Large intestine (tissue), 12 donors: ENCODE measurements at places on chromosomes 3 and 15. TPM values are rescaled to one million over a fixed set of nuclear protein-coding genes. Genes with fewer than 3 reads are reported as not detected.
A peak's percentile ranks its signal among the peaks of the same experiment; 100 is the strongest.

DNA sequence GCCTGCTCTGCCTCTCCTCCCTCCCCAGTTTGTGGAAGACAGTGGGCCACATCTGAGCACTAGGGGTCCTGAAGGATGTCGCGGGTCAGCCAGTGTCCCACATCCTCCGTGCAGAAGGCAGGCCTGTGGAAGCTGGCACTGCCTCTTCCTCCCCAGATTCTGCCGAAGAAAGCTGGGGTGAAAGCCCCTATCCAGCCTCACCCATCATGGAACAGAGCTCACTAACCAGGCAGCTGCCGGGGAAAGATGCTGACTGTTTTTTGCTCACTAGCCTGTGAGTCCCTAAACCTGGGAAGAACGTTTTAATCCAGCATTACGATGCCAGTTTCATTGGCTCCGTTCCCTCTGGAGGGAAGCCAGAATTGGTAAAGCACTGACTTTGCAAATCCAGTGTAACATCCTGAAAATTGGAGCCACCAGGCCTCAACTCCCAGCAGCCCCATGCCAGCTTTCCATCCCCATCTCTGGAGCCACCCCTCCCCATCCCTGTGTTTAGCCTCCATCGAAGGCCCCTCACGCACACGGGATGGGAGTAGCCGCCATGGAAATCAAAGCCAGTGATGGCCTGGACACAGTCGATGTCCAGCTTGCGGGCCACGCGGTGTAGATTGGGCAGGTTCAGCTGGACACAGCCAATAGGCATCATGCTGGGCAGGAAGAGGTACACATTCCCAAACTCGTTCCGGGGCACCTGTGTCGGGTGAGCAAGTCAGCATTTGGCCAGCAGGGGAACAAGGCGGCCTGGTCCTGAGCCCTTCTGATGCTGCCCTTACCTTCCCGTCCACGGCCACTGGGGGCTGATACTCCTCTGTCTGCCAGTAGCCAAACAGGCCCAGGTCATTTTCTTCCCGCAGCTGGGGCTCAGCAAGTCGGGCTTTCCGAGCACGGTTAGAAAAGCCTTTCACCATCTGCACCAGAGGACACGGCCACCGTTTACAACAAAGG, 23.5 kb downstream of the TMEM43 start:
- DNase-seq = no peak

The DCLK3 gene
- polyA plus RNA-seq = 1.0 TPM

- no peak for DNase-seq
Measured at GRCh38 chr3:57948080-57948671, 60.0 kb upstream of the FLNB start.

- peak; percentile 64 for DNase-seq
Measured at GRCh38 chr3:16898595-16899395, 14.0 kb downstream of the PLCL2 start.

GRCh38 chr3:182182531-182182968, 470.8 kb downstream of the SOX2 start:
- peak; percentile 57 for DNase-seq

DNA sequence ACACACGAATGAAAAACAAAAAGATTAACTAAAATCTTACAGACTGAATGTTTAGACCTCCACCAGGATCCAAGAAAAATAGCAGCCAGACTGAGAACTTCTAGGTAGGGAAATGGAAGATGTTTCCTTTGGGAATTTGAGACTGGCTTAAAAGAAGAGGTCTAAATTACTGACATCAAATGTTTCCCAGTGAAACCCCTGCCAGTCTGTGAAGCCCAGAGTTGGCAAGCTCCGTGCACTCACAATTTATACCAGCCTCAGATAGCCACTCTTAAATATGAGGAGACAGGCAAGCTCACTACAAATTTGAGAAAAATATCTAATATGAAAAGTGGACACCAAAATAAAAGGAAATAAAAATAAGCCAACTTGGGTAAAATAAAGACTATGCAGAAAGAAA, 700.5 kb upstream of the ZNF385D start:
- DNase-seq = no peak

The RSL24D1 gene
- polyA plus RNA-seq = 78.8 TPM

GRCh38 chr3:23232854-23233253, 29.7 kb downstream of the UBE2E2 start:
- DNase-seq = no peak

- DNase-seq = no peak
Measured at GRCh38 chr15:70314688-70315087, 217.0 kb upstream of the TLE3 start.

The MCF2L2 gene
- polyA plus RNA-seq = 2.4 TPM

DNA sequence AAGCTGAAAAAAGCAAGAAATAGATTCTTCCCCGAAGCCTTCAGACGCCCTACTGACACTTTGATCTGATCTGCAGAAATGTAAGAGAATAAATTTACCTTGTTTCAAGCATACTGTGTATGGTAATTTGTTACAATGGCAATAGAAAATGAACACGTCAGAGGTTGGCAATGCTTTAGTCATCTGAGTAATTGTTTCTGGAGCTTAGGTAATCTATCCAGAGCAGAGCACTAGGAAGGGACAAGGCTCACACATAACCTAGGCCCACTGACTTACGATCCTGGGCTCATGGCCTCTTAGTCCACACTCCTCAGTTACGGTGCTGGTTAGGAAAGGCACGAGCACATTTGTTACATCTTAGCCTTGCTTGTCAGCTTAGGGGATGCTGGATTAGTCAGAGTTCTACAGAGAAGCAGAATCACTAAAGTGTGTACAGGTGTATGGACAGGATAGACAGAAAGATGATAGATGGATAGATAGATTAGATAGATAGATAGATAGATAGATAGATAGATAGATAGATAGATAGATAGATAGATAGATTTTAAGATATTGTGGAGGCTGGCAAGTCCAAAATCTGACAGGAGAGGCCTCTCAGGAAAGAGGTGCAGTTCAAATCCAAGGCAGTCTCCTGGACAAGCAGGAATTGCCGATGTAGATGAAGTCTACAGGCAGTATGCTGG, 46.8 kb upstream of the TBC1D23 start:
- DNase-seq = no peak

- DNase-seq = peak; percentile 85
Measured at GRCh38 chr15:101008158-101009139, 89.3 kb downstream of the LRRK1 start.

The FYCO1 gene
- 19.6 TPM for polyA plus RNA-seq

The GOLGA8Q gene
- 1.4 TPM for polyA plus RNA-seq

DNA sequence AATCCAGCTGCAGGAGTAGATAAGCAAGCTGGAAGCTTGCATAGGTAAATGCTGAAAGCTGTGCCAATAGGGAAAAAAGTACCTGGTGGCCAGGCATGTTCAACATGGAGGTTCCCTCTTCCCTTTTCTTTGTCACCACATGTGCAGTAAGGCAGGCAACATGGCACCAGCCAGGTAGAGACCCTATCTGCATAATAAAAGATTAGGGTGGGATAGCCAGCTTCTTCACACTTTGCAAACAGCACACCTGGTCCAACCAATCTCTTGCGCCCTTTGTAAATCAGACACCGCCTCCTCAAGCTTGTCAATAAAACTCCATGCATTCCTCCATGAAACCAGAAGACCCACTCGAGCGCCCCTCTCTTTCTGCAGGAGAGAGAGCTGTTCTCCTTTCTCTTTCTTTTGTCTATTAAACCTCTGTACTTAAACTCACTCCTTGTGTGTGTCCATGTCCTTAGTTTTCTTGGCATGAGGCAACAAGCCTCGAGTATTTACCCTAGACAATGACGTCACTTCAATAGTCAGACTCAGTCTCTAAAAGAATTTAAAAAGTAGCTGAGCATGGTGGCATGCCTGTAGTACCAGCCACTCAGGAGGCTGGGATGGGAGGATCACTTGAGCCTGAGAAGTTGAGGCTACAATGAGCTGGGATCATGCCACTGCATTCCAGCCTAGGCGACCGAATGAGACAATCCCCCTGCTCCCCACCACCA, 256.3 kb downstream of the SCAPER start:
- no peak for DNase-seq

DNA sequence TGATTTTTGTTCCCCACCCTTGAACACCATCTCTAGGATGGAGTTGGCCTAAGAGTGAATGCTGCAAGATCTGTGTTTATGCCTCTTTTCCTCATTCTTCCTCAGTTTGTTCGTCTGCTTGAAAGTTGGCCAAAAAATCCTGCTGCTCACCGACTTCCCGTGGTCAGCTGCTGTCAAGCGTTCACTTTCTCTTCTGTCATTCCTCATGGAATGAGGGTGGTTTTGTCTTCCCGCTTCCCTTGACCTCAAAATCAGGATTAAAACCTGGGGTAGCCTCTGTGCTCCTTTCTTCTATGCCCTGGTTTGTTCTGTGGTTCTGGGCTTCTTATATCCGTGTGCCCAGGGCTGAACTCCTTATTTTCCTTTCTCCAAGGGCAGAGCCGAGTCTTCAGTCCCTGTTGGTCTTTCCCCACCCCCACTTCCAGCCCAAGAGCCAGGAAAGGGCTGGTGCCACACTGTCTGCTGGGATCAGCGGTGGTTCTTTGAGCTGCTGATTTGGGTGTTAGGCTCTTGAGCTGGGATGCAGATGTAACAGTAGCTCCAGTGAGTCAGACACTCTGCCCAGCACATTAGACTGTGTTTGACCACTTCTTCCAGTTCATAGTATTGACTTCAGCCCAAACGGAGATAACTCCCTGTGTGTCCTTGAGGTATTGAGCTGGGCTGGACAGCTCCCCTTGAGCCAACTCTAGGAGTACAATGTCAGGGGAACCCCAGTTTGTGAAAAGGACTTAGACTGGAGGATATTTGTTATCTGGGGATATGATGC, 2.3 kb downstream of the SERF2 start:
- DNase-seq = no peak

- no peak for DNase-seq
Measured at GRCh38 chr3:188322135-188322887, 168.4 kb downstream of the LPP start.

The NRROS gene
- polyA plus RNA-seq = 2.1 TPM

GRCh38 chr3:139236336-139236735, 107.5 kb upstream of the MRPS22 start:
- DNase-seq = no peak

DNA sequence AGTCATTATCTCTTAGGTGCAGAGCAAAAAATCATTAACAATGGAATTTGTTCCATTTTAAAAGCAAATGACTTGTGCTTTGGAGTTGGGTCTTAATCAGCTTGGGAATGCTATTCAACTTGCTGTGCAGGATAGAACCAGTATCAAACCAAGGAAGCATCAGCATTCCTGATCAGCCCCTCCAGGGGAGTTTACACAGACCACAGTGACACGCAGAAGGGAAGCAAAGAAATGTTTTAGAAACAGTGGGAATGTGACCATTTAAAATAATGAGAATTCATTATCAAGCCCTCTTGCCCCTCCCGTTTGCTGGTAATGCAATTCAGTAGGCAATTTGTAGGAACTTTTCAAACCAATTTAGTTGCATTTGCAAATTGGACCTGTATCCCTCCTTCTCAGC, 155.1 kb downstream of the LRTM1 start:
- no peak for DNase-seq

The PTH1R gene
- 8.7 TPM for polyA plus RNA-seq

DNA sequence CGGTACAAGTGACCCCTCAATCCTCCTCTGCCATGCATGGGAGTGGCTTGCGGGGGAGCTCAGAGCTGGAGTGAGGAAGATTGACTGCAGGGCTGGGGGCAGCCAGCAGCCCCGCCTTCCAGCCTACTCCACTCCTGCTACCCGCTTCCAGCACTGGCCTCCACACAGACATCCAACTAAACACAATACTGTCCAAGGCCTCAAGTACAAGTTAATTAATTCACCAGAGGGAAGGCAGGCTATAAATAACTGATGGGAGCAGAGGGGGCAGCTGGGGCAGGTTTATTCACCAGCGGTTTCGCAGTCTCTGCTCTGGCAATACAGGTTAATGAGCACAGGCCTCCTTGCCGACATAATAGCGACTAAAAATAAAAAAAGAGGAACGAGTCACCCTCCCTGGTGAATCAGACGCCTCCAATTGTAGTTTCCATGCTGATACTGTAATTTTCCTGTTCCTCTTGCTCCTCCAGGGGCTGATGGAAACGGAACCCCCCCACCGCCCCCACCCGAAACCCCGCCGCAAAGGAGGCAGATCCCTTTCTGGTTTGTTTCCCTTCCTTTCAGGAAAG, 166.4 kb upstream of the TLE3 start:
- DNase-seq = no peak

The FAM81A gene
- 5.3 TPM for polyA plus RNA-seq

GRCh38 chr3:36918050-36918449, 26.8 kb downstream of the TRANK1 start:
- DNase-seq = no peak

GRCh38 chr15:53576841-53577240, 182.6 kb downstream of the WDR72 start:
- DNase-seq = no peak

- DNase-seq = no peak
Measured at GRCh38 chr3:18772699-18773305, 347.7 kb upstream of the SATB1 start.

GRCh38 chr15:71182522-71182921, 67.3 kb downstream of the THSD4 start:
- DNase-seq = no peak

DNA sequence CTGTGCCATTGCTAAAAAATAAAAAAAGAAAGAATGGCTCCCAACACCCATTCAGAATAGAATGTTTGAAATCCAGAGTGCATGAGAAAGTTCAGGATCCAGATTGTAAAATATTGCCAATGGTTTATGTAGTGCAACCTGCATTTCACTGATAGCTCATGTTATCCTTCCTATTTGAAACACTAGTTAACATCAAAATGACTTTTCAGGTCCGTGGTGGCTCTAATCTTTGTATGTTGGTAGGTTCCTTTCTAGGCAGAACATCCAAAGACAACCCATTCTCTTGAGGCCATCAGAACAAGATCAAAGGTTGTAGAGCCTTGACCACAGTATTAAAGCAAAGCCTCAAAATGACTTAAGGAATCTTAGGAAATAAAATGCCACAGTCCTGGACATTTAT, 51.0 kb downstream of the PLCL2 start:
- no peak for DNase-seq
